ENCODE measurements at places on chromosomes 7 and 10.

GRCh38 chr7:25168145-25168544, 43.1 kb upstream of the CYCS start:
- DNase-seq: no peak

DNA sequence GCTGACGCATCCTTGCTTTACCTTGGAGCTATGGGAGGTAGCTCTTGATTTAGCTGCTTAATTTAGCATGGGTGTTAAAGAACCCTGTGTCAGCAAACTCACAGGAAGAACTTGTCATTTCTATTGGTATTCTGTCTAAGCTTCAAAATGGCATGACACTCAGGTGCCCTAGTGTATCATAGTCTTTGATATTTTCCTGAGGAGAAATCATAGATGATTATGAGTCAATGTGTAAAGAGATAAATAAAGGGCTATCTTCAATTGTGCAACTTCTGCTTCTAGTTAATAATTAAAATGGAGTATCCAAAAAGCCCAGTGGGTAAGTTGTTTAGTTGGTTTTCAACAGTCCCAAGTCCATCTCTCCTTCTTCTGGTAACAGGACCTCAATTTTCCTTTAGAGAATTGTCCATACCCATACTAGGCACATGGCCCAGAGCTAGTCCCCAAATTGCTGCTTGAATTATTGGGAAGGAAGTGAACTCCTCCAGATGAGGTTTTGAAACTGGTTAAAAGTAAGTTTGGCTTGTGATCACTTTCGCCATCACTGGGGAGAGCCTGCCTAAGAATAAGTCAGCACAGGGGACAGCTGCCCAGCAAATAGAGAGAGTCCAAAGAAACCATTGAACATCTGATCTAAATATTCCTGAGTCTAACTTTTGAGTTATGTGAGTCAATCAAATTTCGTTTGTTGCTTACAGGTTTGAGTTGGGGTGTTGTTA, 169.0 kb upstream of the PHYHIPL start:
- DNase-seq: no peak

DNA sequence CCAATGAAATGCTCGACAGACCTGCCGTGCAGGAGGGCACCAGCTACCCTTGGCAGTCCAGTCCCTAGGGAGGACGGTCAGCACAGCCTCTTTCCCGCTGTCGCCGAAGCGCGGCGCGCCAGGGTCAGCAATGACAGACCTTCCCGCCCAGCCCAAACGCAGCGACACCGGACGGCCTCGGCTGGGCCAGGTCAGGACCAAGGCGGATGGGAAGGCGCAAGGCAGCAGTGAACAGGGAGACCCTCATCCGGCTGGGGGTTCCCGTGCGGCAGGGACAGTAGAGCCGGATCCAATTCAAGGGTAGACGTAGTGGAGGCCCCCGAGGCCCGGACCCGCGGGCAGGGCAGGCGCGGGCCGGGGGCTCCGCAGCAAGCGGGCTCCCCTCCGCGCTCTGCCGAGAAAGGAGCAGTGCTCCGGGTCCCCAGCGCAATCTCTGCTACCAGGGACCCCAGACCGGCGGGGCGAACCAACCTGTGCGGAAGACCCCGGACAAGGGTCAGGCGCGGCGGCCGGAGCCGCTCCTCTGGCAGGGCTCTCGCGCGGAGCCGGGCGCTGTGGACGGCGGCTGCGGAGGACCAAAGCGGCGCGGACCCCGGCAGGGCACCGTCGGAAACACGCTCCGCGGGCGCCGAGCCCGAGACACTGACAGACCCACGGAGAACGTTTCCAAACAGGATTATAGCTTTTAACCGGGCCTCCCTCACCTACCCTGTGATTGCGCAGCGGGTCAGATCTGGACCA, at the start of gene SEC31B:
TSS of gene SEC31B (minus strand) at position 551 of the 741 bp plus-strand sequence. CDS start 2,909 bp downstream, outside the sequence.
- no peak for DNase-seq

- no peak for DNase-seq
Measured at GRCh38 chr10:50346942-50347341, 95.6 kb upstream of the ASAH2 start.

DNA sequence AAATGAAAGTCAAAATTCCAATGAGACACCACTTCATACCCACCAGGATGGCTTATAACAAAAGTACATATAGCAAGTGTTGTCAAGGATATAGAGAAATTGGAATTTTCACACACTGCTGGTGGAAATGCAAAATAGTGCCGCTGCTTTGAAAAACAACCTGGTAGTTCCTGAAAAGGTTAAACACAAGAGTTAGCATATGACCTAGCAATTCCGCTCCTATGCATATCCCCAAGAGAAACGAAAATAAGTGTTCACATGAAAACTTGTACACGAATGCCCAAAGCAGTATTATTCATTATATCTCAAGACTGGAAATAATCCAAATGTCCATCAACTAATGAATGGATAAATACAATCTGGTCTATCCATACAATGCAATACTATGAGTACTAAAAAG, 14.8 kb downstream of the IDE start:
- no peak for DNase-seq

GRCh38 chr7:55086413-55087201, 67.8 kb downstream of the EGFR start:
- DNase-seq: no peak

GRCh38 chr7:26202019-26202990, 760 bp downstream of the CBX3 start:
- no peak for DNase-seq

DNA sequence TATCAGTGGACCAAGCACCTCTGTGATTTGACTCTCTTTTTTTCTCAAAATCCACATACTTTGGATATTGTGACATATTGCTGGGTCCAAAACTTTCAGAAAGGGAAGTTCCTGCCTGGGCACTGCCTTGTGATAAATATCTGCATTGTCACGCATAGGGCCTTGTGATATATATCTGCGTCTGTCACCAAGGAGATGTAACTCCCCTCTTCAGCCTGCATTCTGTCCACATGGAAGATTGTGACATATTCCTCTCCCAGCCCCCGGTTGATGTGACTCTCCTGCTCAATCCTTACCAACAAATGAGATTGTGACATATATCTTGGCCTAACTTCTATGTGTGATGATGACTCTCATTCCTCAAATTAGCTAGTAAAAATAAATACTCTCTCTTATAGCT, 25.4 kb upstream of the ZNF107 start:
- DNase-seq: no peak

GRCh38 chr10:74006269-74006668, 8.4 kb downstream of the VCL start:
- no peak for DNase-seq

- DNase-seq: no peak
Measured at GRCh38 chr7:93115796-93116195, 2.0 kb downstream of the SAMD9 start.

DNA sequence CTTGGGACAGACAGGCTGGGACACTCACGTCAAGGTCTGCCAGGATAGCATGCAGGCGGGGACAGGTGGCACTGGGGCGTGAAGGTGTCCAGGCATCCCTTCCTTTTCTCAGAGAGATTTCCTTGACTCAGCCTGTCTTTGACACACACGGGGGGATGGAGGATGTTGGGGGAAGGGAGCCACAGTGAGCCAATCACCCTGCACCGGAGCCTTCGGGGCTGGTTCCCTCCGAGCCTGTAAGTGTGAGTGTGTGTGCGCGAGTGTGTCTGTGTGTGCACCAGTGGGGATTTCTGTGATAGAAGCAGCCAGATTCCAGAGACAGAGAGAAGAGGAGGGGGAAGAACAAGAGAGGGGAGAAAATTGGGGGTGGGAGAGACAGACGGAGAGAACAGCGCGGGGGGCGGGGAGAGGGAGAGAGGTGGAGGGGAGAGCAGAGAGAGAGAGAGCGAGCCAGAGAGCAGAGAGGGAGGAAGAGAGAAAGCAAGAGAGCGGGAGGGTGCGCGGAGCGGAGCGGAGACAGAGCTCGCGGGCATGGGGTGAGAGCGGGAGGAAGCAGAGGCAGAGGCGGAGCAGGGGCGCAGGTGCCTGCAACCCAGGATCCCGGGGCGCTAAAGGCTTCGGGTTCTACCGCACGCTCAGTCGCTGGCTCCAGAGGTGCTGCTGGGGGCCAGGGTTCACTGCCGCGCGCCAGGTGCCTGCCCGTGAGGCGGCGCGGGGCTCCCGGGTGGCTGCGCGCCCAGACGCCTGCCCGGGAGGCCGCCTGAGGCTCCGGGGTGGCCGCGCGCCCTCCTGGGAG, 466 bp upstream of the GPR26 start:
- DNase-seq: no peak

DNA sequence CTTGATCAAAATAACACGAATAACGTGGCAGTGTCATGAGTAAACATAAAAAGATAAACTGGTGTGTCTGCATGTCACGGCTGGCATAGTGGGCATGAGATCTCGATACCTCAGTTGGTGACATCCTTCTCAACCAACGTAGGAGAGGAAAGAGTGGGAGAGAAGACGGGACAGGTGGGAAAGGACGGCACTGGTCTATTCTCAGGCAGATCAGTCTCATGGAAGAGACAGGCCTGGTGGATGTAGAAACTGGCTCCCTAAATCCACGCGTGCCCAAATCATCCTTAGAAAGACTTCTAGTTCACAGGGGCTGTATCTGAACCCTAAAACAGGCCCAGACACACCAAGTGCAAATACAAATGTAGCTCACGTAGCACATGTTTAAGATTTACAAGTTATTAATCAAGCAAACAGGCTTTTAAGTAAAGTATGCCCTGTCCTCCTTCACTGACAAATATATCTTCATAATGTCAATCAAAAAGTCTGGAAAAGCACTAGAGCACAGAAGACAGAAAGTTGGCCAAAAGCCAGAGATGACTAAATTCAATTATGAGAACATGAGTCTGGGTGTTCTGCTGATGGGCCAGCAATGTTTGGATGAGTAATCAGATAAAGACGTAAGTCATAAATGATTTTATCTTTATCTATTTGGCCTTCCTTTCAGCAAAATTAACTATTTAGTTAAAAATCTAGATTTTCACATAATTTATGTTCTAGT, 56.3 kb downstream of the SFMBT2 start:
- no peak for DNase-seq

DNA sequence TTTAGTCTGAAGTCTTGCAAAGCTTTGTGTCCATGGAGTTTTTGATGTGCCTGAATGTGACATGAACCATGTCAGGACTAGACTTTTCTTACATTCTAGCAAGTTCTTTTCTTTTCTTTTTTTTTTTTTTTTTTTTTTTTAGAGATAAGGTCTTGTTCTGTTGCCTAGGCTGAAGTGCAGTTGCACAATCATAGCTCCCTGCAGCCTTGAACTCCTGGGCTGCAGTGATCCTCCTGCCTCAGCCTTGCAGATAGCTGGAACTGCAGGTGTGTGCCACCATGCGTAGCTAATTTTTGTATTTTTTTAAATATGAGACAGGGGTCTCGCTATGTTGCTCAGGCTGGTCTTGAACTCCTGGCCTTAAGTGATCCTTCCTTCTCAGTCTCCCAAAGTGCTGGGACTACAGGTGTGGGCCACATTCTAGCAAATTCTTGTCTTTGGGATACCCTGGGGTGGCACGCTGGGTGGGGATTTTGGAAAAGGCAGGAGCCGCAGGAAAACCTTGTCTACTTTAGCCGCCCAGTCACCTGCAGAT, 152.8 kb downstream of the SVIL start:
- DNase-seq: no peak

DNA sequence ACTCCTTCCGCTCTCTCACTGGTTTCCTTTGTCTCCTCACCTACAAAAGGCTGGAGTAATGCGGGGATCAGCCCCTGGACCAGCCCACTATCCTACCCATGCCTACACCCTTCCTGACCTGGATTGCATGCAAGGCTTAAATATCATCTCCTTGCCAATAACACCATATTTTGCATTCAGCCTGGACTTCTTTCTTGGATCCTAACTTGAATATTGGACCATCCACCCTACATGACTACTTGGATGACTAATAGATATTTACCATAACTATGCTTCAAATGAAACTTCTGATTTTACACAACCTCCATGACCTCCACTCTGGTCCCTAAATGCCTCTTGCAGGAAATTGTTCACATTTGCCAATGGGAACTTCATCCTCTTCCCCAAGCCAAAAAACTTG, 188.3 kb upstream of the AKR1E2 start:
- DNase-seq: no peak

GRCh38 chr7:41425926-41426325, 277.0 kb downstream of the INHBA start:
- no peak for DNase-seq

GRCh38 chr10:114825513-114826253, 4.1 kb downstream of the FHIP2A start:
- peak; percentile 34 for DNase-seq

DNA sequence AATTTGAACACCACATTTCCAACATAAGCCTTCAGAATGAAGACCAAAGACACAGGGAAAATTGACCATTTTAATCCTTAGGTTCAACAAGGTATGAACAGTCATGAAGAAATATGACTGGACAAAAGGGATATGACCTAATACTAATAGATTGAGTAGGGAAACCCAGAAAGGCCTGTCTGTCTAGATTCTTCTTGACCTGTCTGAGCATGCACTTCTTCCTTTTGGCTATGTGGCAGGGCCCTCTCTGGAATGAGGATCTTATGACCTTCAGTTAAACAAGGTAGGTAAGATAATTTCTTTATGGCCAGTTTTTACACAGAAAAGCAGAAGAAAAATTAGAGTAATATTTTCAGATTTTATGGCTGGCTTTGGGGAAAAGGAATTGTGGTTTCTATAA, 3.0 kb upstream of the PHYHIPL start:
- no peak for DNase-seq

DNA sequence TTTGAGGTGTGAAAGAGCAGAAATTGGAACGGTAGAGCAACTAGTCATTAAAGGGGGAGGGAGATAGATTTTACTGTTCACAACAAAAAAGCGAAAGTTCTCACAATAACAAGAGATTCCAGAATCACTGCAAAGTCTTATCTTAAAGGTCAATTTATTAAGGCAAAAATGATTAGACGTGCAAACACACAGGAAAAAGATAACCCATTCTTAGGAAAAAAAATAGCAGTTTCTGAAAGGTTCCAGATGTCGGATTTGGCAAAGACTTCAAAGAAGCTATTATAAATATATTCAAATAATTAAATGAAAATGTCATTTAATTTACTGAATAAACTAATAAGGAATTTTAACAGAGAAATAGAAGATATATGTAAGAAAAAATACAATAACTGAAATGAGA, 70.8 kb upstream of the GNAI1 start:
- DNase-seq: no peak

GRCh38 chr10:89073719-89074118, 83.1 kb downstream of the FAS start:
- DNase-seq: no peak

DNA sequence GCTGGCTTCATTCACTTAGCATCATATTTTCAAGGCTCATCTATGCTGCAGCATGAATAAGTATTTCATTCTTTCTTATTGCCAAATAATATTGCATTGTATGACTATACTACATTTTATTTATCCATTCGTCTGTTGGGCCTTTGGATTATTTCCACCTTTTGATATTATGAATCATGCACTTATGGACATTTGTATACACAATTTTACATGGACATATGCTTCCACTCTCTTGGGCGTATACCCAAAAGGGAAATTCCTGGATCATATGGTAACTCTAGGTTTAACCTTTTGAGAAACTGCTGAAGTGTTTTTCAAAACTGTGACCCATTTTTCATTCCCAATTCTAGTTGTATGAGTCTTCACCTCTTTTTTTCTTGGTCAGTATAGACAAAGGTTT, 80.3 kb upstream of the GNAI1 start:
- DNase-seq: no peak

GRCh38 chr7:72037516-72037915, 374.6 kb downstream of the CALN1 start:
- DNase-seq: no peak

- no peak for DNase-seq
Measured at GRCh38 chr7:151719031-151719896, 157.7 kb downstream of the PRKAG2 start.

GRCh38 chr7:111090846-111091245, at the start of gene LRRN3:
Gene LRRN3 (plus strand): TSS chr7:111091127. CDS start chr7:111122773, 31,646 bp downstream.
- DNase-seq: no peak

- DNase-seq: no peak
Measured at GRCh38 chr7:132397070-132397469, 179.2 kb downstream of the PLXNA4 start.

- no peak for DNase-seq
Measured at GRCh38 chr7:4739528-4739992, 35.9 kb upstream of the AP5Z1 start.

All from GM12891 (cell line).